ENCODE measurements at places on chromosomes 7 and 10.

- no peak for DNase-seq
Measured at GRCh38 chr10:77160679-77161078, 476.9 kb downstream of the KCNMA1 start.

- DNase-seq, result no peak
Measured at GRCh38 chr7:92972441-92972840, 136.1 kb upstream of the CDK6 start.

GRCh38 chr7:128947854-128948253 lies 10.1 kb downstream of the IRF5 start:
- DNase-seq, result no peak

GRCh38 chr10:83654689-83655088 lies 484.6 kb upstream of the GHITM start:
- no peak for DNase-seq

DNA sequence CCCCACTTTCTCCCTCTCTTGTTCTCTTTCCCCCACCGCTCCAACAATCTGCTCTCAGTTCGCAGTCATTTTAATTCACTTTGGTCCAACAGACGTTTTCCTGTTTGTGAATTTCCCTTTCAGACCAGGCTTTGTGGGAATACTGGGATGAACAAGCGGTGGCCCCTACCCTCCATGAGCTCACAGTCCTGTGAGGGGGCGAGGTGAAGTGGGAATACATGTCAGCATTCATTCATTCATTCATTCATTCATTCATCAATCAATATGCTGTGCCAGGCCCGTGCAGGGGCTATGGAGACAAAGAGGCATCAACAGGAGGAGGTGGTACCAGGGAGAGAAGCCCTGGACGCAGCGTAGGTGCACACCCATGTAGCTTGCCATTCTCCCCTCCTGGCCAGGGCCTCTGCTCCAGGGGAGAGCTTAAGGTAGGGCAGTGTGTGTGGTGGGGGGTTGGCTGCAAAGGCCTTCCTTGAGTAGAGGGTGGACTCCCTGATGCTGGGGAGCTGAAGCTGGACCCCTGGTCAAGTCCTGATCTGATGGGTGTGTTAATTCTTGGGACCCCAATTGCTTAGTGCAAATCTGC lies 16.1 kb downstream of the PRF1 start:
- no peak for DNase-seq

GRCh38 chr7:119681336-119681735 lies 591.6 kb upstream of the KCND2 start:
- DNase-seq, result no peak
